ENCODE measurements at places on chromosomes 11 and 22. TPM values are rescaled to one million over a fixed set of nuclear protein-coding genes. Genes with fewer than 3 reads are reported as not detected.

Gene TTC28
- total RNA-seq, result 53.2 TPM

Gene VPS26B
- total RNA-seq, result 66.1 TPM

Gene RGL4
- total RNA-seq, result 0.82 TPM

Gene FIBIN
- total RNA-seq, result 13.4 TPM

Gene ALG8
- 38.0 TPM for total RNA-seq

Gene CYTH4
- 3.9 TPM for total RNA-seq

- no peak for DNase-seq
These were observed 148.8 kb downstream of the FEZ1 start for GRCh38 chr11:125347261-125347585.

GRCh38 chr11:133168016-133168415 lies 364.3 kb downstream of the OPCML start:
- DNase-seq, result no peak

DNA sequence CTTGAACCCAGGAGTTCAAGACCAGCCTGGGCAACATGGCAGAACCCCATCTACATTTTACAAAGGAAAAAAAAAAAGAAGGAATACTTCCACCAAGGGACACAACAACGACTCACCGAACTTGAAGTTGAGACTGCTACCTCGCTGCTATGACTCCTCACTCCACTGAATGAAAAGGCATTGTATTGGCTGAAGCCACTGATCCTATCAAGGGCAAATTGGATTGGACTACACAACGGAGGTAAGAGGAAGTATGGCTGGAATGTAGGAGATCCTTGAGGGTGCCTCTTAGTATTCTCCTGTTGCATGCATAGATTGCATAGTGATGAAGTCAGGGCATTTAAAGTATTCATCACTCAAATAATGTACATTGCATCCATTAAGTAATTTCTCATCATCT lies 97.9 kb downstream of the CWF19L2 start:
- no peak for DNase-seq

DNA sequence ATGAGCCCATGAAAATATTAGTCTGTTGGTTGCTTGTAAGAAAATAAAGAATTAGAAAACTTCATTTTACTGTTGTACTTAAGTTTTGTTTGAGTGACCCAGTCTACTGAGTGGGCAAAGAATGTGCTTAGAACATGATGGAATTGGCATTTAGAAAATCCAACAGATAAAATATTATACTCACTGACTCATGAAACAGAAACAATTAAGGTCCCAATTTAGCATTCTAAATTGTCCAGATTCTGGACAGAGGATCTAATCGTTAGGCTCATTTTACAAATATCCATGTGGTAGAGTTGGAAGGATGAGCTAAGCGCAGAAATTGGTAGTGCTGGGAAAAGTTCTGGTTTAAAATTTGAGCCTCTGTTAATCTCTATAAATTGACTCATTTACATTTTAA lies 45.4 kb downstream of the METTL15 start:
- no peak for DNase-seq

GRCh38 chr11:104060820-104061219 lies 24.4 kb downstream of the DDI1 start:
- DNase-seq, result no peak

GRCh38 chr11:125412509-125412908 lies 83.6 kb downstream of the FEZ1 start:
- no peak for DNase-seq

Measured in cerebellum (tissue), 4 donors.